Stimulated activated CD4-positive, alpha-beta T cell treated with anti-CD3 and anti-CD28 coated beads, Interleukin-1b, Interleukin-23, amount 100 ng/mL, for 1 hour (primary cell): ENCODE measurements at places on chromosomes 4 and X.

- DNase-seq: no peak
Observed at GRCh38 chr4:165209796-165210195, 2.4 kb downstream of the KLHL2 start.

DNA sequence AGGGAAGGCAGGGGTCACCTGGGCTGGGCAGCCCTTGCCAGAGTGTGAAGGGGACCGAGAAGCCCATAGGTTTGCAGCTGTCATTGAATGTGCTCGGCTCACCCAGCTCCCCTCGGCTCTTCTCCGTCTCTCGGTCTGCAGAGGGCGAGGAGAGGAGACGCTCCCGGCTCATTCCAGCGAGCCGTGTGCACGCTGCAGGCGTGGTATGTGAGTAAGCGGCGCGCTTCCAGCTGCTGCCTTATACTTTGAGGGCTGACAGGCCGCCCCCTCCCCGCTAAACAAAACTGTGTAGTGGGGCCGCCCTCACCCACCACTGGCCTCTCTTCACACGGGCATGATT is 23.0 kb upstream of the BCORL1 start:
- no peak for DNase-seq

GRCh38 chr4:121041307-121042090 is 30.8 kb downstream of the NDNF start:
- no peak for DNase-seq

DNA sequence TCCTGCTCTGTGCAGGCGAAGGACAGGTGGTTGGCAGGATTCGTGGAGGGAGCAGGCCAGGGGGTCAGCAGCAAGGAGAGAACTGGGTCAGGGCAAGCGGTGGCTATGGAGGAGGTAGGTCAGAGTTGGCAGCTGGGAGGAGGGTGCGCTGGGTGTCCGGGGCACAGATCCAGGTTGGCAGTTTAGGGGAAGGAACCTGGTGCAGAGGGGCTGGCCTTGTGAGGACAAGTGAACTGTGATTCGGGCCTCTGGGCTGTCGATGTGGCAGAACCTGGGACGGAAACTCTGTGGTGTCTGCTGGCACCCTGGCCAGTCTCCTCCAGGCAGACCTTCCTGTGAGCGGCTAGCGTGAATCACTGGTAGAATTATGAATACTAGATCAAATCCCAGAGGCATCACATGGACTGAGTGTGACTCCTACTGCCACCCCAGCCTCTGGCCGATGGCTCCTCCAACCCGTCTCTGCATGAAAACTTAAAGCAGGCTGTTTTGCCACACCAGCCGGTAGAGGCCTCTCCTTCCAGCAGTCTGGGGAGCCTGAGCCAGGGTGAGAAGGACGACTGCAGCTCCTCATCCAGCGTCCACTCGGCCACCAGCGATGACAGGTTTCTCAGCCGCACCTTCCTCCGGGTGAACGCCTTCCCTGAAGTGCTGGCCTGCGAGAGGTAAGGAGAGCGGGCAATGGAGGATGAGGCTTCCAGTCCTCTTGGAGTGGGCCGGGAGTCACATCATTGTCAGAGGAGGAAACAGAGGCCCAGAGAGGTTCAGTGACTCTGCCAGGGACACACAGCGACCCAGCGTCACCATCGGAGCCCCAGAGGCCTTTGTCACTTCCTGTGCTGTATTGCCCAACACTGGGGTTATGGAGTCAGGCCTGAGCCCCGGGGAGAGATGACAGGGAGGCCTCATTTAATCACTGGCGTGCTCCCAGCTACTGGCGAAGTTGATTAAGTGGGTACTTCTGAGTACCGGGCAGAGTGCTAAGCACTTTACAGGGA is 20.3 kb downstream of the EVC start:
- no peak for DNase-seq

DNA sequence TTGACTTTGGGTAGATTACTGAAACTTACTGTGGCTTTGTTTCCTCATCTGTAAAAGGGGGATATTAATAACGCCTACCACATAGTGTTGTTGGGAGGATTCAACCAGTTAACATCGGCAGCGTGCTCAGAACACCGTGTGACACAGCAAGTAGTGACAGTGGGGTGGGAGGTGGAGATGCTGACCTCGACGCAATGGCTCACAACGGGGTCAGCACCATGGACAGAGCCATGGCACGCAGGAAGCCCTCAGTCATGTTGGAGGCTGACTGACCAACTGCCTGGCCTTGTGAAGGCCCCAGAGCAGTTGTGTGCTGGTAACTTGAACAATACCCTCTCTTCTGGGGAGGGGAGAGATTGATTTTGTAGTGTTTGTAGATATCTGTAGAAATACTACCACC is 93.2 kb downstream of the WFS1 start:
- no peak for DNase-seq

GRCh38 chrX:42920752-42921151 is 142.8 kb upstream of the PPP1R2C start:
- no peak for DNase-seq

- no peak for DNase-seq
Observed at GRCh38 chr4:138400543-138400942, 158.4 kb upstream of the SLC7A11 start.
